ENCODE measurements at places on chromosomes 2 and 18.

DNA sequence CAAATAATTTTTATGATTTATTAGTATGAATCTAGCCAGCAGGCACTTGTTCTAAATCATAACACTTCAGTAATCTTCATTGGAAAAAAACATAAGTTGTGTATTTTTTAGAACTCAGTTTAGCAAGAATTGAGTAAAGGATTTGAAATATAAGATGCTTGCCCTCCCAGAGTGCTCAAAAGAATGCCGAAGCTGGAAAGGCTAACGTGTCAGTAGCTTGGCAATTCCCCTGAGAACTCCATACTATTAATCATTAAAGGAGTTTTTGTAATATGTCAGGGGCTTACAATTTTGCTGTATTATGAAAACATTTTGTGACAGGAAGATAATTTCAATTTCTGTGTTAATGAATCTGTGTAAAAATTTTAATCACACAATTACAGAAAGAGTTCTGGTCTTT, 122.7 kb downstream of the GULP1 start:
- no peak for DNase-seq

DNA sequence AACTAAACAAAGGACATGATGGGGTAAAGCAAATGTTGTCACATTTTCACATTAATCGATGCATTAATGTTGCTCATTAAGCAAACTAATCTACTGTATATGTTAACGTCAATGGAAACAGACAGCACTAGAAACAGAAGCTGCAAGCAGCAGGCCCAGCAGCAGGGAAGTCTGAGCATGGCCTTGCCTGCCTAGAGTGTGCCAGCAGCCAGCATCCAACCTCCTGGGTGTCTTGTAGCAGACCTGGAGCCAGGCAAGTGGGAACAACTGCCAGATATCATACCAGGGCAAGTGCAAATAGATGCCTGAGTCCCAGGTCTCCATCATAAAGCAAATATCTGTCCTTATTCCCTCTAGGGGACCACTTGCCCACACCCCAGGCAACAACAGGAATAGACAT, 319.0 kb downstream of the LRRTM1 start:
- DNase-seq: no peak

DNA sequence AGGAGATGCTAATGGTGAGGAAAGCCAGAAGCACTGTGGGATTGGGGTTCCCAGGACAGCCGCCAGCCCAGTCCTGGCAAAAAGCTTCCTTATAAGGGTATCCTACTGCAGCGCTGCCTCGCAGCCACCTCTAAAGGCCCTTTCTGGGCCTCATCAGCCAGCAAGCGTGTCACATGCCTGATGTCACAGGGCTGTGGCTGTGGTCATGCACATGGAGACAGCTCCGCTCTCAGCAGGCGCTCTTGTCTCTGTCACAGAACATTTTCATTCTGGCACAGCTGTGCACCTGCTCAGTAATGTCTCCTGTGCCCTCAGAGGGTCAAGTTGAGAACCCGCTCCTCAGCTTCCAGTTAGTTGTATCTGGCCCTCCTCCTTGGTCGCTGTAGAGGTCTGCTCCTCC, 17.7 kb upstream of the MAL start:
- DNase-seq: no peak

DNA sequence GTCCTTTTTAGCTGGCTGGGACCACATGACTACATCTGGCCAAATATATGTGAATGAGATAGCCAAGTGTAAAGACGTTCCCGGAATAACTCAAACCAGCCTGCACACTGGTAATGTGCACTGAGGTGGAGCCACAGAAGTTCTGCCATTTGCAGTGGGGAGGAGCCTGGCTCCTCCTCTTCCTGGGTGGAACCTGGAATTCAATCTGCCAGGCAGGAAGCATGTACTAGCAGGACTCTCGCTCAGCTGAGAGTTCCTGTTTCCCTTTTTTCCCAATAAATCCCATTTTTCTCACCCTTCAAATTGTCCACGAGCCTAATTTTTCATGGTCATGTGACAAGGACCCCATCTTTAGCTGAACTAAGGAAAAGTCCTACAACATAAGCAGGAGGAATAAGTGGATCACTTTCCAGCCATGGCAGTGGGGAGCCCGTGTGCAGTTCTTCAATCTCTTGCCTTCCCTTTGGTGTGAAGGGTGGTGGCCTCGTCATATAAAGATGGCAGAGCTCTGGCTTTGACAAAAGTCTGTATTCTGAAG, 183.2 kb downstream of the UXS1 start:
- DNase-seq: no peak

DNA sequence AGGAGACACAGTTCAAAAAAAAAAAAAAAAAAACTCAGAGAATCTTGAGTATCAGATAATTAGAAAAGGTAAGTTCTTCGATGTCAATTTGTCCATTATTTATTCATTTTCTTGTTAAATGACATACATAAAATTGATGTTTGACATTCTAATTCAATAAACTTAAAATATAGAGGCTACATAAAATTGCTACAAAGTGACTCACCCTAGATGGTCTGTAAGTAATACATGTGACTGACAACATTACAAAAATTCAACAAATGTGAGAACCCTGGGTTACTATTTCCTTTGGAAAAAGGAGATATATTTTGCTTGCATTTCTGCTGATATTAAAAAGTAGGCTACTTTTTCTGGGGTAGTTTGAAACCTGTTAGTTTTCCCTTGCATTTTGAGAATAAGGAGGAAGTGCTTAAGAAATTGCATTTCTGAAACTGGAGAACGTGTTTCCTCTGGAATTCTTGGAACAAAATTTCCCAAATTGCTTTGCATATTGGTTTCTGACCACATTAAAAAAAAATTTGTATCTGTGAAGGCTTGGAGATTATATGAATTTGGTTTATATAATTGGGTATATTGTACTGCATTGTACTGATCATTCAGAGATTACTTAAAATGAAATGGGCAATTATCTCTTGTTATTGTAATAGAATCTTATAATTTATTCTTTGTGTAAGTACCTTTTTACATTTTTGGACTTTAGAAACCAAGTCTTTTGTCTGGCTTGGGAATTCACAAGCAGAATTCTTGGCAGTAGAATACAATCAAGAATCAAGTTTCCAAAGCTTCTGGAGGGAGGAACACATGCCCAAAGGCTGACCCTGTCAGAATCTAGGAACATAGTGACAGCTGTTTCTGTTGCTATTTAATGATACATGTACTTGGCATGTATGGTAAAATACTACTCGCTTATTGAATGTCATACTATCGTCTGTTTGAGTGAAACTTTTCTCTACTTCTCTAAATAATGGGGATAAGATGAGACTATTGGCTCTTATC, 106.1 kb downstream of the DSEL start:
- DNase-seq: no peak

DNA sequence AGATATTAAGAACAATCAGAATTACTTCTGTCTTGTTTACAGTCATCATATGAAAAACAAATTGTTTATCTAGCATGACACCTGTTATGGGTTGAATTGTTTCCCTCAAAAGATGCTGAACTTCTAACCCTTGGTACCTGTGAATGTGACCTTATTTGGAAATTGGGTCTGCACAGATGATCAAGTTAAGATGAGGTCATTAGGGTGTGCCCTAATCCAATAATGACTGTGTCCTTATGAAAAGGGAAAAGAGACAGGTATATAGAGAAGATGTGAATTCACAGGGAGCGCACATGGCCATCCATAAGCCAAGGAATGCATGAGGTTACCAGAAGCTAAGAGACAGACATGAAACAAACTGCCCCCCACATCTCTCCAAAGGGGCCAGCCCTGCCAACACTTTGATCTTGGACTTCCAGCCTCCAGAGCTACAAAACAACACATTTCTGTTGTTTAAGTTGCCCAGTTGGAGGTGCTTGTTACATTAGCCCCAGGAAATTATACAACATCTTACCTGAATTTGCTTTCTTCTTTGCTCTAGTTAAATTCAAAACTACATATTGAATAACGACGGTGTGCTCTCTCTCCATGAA, 2.3 kb upstream of the HPCAL1 start:
- no peak for DNase-seq

GRCh38 chr2:215961981-215962380, 51.4 kb downstream of the MREG start:
- no peak for DNase-seq

- DNase-seq: no peak
These were observed 26.1 kb upstream of the SERTAD2 start for GRCh38 chr2:64679673-64680425.

- DNase-seq: no peak
These were observed 19.3 kb downstream of the STK25 start for GRCh38 chr2:241489088-241489487.

DNA sequence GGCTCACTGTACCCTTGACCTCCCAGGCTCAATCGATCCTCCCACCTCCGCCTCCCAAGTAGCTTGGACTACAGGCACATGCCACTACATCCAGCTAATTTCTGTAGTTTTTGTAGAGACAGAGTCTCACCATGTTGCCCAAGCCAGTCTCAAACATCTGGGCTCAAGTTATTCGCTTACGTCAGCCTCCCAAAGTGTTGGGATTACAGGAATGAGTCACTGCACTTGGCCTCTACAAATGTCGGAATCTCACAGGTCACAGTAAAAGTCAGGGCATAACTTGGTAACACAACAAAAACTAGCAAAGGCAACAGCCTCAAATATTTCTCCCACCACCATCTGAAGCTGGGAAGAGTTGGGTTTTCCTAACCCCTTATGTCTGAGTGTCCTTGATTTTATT, 25.3 kb downstream of the SCG2 start:
- no peak for DNase-seq

- DNase-seq: no peak
These were observed 53.3 kb downstream of the INHBB start for GRCh38 chr2:120398996-120399888.

DNA sequence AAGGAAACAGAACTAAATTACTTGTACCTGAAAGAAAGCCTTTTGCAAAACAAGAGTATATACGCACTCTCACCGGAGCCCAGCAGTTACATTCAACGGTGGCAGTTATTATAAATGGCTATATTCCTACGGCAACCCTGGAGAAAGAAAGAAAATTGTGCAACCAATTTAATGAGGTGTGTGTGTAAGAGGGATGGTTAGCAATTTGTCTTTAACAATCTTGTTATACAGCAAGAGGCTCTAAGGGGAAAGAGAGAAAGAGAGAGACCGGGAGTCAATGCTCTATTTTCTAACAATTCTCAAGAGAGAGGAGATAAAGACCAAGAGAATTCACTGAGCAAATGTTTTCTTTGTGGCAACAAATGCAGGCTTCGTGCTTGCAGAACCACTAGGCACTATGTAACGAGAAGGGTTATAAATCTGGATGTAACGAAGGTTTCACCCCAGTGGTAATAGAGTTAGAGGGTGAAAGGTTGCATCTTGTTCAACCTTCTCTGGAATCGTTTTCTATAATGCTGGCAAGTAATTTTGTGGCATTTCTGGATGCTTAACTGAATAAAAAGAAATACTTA, 359.1 kb upstream of the SPRED2 start:
- no peak for DNase-seq

GRCh38 chr2:152492131-152492530, 157.2 kb downstream of the FMNL2 start:
- no peak for DNase-seq

- no peak for DNase-seq
These were observed 65.7 kb upstream of the NCKAP5 start for GRCh38 chr2:133633881-133634409.

GRCh38 chr2:183729380-183729779, 605.1 kb downstream of the NUP35 start:
- no peak for DNase-seq

DNA sequence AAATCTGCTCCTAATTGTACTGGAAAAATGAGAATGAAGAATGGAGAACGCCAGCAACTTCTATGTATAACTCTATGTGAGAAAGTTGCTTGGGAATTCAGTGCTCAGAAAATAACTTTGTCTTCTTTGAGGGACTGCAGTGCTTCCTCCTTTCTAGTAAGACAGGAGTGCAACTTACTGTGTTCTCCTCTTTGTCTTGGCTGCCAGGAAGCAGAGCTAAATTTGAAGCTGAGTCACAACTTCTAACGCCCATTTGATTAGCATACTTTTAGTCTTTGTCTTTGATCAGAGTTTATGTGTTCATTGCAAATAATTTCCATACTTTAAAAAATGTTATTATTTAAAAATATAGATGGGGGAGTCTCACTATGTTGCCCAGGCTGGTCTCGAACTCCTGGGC, 6.6 kb downstream of the ARHGAP25 start:
- DNase-seq: no peak

DNA sequence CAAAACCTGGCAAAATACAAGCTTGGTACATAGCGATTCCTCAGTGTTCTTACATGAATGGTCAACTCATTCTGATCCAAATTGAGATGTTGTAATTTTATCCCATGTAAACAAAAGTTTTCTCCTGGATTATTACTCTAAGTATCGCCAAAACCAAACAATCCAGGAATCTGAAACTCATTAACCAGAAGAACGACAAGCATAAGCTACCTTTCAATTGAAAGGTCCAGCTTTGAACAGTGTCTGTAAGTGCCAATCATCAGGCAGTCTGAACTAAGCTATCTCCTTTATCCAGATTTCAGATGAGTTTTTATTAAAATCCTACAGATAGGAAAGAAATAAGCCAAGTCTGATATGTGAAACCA, 2.4 kb downstream of the MEX3C start:
- no peak for DNase-seq

GRCh38 chr2:96913398-96914202, 43.7 kb upstream of the SEMA4C start:
- DNase-seq: no peak

DNA sequence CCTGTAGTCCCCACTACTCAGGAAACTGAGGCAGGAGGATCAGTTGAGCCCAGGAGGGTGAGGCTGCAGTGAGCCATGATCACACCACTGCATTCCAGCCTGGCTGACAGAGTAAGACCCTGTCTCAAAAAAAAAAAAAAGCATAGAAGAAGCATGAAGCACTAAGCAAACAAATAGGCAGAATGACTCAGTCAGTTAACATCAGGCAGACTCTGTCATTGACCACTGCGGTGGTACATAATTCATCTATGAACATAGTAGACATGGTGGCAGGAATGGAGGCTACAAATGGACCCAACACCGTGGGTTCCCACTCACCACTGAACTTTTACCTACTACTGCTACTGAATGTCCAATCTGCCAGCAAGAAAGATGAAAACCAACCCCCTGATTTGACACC, 7.6 kb upstream of the ASXL2 start:
- no peak for DNase-seq

GRCh38 chr18:46336278-46337111, 232.3 kb downstream of the HAUS1 start:
- DNase-seq: no peak

GRCh38 chr2:231032575-231033140, 4.7 kb upstream of the C2orf72 start:
- DNase-seq: no peak

DNA sequence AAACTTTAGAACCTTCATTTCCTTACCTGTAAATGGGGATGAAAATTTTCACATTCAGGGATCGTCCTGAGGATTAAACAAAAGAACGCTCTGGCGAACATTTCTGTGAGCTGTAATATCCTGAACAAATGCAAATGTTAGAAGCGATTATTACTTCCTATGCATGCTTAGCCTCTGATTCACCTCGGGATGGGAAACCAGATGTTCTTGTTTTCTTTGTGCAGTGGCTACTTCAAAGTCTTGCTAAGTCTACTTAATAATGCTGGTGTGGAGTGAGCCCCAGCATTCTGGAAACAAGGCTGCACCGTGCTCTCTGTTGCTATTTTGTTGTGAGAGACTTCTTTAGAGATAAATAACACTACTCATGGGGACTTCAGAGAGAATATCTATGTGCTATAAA, 119.1 kb upstream of the PELI1 start:
- DNase-seq: no peak

GRCh38 chr2:241412144-241412543, 56.1 kb downstream of the FARP2 start:
- no peak for DNase-seq
